ENCODE measurements at places on chromosomes 4 and X.

DNA sequence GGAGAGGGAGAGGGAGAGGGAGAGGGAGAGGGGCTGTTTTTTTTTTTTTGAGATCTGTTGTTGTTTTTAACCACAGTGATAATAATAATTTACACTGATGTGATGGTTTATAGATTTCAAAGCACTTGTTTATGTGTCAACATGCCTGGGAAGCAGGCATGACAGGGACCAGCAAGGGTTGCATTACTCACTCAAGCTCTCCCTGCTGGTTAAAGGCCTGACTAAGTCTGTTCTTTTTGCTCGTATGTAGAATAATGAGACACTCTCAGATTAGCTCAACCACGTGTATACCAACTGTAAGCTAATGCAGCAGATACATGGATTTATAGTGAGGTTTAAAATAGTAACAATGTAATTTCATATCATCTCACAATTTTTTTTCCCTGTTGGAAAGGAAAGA, 134.6 kb upstream of the BOD1L1 start:
- DNase-seq, result no peak

DNA sequence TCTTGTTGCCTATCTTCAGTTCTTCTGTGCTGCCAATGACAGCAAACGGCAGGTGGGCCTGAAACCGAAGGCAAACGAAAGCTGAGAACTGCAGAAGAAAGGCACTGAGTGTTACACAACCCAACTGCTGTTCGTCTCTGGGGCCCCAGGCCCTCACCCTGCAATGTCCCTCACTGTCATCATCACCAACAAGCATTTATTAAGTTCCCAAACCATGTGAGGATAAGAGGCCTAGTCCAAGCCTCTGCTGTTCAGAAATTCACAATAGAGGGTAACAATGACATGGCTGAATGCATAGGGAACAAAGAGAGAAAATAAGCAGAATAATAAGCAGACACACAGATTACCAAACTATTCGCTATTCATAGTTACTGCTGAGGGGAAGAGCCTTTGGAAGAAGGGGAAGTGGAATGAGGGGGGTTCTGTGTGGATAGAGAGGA, 34.5 kb upstream of the NKRF start:
- no peak for DNase-seq

GRCh38 chr4:86508436-86508835, 85.7 kb upstream of the PTPN13 start:
- DNase-seq, result no peak

GRCh38 chrX:73785493-73785892, 222.5 kb downstream of the CHIC1 start:
- no peak for DNase-seq

DNA sequence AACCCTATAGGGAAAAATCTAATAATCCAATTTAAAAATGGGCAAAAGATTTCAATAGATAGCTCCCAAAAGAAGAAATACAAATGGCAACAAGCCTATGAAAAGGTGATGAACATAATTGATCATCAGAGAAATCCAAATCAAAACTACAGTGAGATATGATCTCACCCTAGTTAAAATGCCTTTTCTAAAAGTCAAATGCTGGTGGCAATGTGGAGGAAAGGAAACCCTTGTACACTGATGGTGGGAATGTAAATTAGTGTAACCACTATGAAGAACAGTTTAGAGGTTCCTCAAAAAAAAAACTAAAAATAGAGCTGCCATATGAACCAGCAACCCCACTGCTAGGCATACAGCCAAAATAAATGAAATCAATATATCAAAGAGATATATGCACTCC, 44.5 kb downstream of the STPG2 start:
- no peak for DNase-seq

DNA sequence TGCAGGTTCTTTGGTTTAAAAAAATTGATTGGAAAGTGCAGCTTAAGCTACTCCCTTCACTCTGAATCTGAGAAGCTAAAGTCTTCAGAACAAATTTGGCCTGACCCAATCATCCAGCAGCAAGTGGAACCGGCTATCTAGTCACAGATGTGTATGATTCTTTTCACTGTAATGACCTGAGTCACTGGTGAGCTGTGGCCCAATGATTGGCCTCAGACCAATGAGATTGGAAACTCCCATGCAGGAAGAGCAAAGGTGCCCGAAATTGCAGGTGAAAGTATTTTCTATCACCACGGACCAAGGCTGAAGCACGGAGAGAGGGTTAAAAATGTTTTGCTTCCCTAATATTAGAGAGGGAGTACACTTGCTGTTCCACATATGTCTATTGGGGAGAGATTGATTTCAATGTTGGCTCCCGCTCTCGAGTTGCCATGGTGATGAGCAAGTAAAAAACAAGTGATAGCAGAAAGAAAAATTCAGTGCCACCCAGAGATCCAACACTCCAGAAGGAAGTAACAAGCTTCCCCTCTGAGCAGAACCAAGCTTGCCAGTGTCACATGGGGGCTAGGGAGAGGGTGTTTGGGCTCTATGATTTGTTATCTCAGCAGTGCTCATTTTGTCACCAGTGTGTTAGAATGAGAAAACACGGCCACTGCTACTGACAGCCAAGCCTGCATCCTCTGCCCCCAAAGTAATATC, 11.2 kb downstream of the RIPPLY1 start:
- no peak for DNase-seq

GRCh38 chr4:98204236-98204553, 57.0 kb upstream of the RAP1GDS1 start:
- DNase-seq, result no peak

DNA sequence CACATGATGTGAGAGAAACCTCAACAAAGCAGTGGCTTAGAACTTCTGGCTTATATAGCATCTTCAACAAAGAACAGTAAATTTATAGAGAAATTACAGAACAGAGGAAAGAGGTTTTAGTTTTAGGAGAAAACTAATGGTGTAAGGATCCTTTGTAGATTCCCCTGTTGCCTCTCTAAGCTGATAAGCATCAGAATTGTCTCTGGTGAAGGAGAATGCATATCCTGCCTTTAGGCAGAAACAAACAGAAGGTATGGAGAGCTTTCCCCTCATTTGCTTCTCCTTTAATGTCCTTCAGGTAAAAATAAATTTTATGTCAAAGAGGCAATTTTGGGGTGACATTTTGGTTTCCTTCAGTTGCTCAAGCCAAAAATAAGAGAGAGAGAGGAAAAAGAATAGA, 625.9 kb downstream of the CCSER1 start:
- DNase-seq, result no peak

DNA sequence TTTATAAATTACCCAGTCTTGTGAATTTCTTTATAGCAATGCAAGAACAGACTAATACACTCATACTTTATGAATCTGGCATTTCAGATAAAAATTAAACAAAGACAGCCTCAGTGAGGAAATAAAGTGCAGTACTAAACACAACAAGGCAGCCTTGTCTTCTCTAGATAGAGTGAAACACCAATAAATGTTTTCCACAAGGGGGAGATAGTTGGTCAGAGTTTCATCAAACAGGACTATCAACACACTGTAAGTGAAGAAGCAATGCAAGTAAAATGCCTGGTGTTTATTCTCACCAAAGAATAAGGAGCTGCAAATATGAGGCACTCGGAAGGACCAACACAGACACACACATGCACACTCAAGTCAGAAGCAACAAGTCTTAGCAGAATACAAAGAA, 62.8 kb downstream of the FAM9B start:
- DNase-seq, result no peak

DNA sequence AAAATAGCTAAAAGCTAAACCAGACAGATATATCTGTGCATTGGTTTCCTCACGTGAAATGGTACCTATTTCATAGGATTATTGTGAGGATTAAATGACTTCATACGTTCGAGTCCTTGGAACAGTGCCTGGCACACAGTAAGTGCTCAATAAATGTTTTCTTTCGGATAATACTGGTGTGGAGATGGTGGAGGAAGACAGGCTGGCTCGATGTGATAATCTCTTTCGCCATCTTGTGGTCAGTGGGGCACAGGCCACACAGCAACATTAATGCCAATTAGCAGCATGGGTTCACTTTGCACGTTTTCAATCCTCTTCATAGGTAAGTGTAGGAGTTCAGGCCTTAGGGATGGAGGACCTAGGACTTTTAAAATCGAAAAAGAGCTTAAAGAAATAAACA, 9.3 kb downstream of the PAGE4 start:
- DNase-seq, result peak; percentile 0

- DNase-seq, result no peak
Observed at GRCh38 chr4:7783541-7783940, 156.1 kb downstream of the AFAP1 start.

DNA sequence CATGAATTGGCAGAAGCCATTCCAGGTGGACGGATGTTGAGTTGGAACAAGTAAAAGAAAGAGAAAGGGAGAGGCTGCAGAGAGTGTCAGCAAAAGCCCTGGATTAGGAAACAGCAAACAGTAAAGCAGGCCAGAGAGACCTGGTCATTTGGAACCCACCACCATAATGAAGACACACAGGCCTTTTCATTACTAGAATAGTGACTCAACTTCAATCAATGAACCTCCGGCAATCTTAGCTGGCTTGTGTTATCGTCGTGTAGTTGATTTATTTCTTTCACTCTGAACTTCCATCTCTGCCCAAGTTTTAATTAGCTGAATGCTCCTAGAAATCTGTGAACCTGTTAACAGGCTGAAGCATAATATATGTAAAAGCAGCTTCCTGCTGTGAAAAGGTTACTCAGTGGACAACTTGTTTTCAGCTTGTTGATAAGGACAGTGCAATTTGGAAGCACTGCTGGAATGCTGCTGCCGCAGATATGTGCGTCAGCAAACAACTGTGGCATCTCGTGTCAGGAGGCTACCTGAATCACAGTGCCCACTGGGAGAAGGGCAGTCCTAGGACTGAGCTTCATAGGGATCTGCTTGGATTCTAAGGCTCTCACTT, 68.8 kb downstream of the SPANXN4 start:
- DNase-seq, result no peak

- no peak for DNase-seq
Observed at GRCh38 chr4:113050837-113051236, 1.4 kb downstream of the ANK2 start.

DNA sequence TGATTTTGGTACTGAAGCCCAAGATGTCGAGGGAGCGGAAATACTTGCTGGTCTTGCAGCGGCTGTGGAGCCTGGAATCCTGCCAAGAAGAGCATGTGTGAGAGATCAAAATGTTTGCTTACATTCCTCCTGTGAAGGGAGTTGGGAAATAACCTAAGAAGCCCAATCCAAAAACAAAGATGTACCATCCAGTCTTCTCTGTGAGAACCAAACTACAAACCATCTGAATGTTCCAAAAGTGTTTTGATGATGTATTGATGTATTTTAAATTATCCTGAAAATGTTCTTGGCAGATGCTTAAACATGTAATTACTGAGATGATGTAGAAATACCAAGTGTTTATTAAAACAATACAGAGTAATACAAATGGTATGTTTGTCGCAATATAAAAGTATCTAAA, 10.1 kb upstream of the ADH1A start:
- no peak for DNase-seq

- no peak for DNase-seq
Observed at GRCh38 chr4:138868562-138868961, 147.0 kb upstream of the NOCT start.

- DNase-seq, result no peak
Observed at GRCh38 chrX:48468693-48469691, 1.1 kb downstream of the SLC38A5 start.

GRCh38 chrX:154600759-154601374, 15.9 kb downstream of the CTAG1A start:
- no peak for DNase-seq

DNA sequence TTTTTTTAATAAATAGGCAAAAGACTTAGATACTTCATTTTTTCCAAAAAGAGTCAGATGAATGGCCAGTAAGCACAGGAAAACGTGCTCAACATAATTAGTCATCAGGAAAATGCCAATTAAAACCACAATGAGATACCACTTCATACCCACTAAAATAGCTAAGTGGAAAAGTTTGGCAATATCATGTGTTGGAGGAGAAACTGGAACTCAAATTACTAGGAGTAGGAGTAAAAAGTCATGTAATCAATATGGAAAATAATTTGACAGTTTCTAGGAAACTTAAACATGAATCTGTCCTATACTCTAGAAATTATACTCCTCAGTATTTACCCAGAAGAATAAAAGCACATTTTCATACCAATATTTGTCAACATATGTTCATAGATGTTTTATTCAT, 449.8 kb downstream of the INPP4B start:
- no peak for DNase-seq

DNA sequence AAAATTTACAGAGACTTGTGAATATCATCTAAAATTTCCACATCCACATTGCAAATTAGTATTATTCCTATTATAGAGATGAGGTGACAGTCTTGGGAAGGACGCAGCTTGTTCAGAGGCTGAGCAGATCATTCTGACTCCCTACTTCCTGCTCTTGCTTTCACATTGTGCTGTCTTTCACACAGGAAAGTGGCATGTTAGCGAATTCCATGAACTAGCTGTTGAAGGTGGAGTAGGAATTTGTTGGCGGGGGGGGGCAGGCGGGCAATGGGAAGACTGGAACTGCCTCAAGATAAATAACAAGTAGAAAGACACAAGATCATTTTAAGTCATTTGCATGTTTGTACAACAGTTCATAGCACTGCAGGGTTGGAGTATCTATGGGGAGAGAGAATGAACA, 2.3 kb downstream of the PF4V1 start:
- DNase-seq, result peak; percentile 65

DNA sequence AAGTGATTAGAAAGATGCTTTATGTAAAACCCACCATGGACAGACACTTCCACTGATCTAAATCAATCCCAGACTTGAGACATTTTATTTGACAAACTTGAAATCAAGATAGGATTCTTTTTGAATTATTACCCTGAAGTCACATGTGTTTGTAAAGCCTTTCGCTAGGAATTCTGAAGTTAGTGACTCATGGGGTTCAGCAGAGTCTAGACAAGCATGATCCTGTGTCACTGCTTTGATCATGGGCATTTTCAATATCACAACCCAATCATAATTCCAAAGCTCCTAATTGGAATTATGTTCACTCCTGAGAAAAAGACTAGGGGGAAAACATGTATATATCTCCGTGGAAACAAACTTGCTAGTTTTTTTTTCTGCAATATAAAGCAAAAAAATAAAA, 67.5 kb upstream of the BMP3 start:
- no peak for DNase-seq

- DNase-seq, result no peak
Observed at GRCh38 chr4:7414736-7415510, 19.8 kb downstream of the PSAPL1 start.

DNA sequence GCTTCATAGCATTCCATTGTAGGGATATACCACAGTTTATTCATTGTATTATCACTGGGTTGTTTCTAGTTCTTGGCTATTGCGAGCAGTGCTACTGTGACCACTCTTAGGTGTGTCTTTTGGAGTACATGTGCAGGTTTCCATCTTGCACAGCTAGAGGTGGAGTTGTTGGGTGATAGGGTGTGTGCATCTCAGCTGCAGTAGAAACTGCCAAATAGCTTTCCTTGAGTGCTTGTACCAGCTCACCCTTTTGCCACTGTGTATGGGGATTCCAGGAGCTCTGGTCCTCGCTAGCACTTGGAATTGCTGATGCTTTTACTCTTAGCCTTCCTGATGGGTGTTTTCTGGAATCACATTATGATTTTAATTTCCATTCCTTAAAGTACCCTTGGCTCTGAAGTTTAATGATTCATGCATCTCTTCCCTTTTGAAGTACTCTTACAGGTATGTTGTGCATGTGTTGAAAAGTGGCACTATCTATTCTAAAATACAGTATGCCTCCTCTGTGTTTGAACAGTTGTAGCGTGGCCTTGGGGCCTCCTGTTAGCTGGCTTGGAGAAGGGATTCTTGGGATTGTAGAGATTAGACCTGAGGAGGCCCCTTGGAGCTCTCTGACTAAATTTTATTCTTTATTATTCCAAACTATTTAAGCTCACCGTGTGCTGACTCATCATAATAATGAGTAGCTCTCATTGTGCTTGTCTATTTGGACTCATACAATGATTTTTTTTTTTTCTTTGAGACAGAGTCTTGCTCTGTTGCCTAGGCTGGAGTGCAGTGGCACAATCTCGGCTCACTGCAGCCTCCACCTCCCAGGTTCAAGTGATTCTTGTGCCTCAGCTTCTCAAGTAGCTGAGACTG, 38.4 kb downstream of the HTT start:
- DNase-seq, result no peak
